CD4-positive, alpha-beta T cell treated with Interleukin-6 at 100 ng/mL for 8 hours (primary cell): ENCODE measurements at places on chromosomes 12 and 14.

DNA sequence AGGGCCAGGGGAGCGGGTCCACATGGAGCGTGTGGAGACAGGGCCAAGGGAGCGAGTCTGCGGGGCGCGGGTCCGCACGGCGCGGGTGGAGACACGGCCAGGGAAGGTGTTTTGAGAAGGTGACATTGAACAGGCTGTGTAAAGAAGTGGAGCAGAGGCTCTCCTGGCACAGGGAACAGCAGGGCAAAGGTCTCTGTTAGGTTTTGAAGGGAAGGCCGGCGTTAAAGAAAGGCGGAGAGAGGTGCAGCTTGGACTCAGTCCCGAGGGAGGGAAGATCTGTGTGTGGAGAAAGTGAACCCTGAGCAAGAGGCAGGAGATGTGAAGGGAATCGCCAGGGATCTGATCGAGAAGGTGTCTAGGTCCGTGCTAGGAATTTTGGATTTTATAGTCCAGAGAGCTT lies 1.8 kb downstream of the PXMP2 start:
- no peak for DNase-seq

DNA sequence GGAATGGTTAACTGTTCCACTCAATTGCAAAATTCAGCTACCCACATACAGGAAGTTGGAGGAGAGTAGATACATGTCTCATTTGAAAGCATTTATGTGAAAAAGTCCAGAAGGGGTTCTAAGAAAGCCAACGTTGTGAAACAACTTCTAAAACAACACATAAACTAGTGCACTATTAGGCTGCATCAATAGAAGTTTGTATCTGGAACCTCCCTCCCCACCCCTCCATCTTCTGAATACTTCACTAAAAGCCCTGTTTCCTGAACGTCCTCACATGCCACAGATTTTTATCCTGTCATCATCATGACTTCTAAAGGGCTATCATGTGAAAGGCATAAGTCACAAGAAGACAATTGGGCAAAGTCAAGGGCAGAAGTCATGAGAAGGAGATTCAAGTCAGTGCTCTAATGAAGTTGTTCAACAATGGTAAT lies 5.5 kb downstream of the KRT79 start:
- no peak for DNase-seq

DNA sequence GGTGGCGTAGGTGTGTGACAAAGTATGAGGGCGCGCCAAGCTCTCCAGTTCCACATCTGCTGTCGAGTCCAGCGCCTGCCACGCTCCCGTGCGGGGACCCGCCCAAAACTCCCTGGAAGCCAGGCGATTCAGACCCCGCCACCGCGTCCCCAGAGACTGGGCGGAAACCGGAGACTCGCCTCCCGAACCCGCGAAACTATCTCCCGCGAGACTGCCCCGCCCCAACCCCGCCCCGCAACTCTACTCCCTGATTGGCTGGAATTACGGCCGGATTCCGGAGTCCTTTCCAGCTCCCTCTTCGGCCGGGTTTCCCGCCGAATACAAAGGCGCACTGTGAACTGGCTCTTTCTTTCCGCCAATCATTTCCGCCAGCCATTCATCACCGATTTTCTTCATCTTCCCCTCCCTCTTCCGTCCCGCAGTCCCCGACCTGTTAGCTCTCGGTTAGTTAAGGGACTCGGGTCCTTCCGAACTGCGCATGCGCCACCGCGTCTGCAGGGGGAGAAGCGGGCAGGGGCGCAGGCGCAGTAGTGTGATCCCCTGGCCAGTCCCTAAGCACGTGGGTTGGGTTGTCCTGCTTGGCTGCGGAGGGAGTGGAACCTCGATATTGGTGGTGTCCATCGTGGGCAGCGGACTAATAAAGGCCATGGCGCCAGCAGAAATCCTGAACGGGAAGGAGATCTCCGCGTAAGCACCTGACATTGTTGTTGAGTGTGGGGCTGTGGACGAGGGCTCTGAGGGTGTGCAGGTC lies at the start of gene MTHFD1:
MTHFD1 (plus strand) TSS at position 572 of the 751 bp plus-strand sequence; CDS start at position 647, 75 bp downstream.
- peak; percentile 97 for DNase-seq

GRCh38 chr14:83255727-83256090 lies 1722.1 kb upstream of the SEL1L start:
- DNase-seq, result no peak

DNA sequence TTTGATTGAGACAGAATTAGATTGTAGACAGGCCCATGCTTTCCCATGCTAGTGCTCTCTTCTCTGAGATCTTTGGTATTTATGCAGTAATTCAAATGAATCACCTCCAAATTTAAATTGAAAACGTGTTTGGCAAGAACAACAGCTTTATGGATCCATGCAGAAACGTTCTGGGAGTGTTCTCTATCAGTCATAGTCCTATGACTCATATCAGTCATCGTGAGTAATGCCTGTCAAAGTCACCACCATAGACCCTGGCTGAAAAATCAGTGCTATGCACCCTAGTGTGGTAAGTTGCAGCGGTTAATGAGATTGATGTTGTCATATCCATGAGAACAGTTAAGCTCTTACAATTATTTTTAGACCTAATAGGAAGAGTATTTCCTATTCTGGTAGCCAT lies 90.1 kb upstream of the FOXG1 start:
- DNase-seq, result no peak

GRCh38 chr14:104609666-104610065 lies 5.1 kb upstream of the TMEM179 start:
- no peak for DNase-seq

GRCh38 chr12:47808050-47808449 lies 11.7 kb downstream of the HDAC7 start:
- peak; percentile 83 for DNase-seq

GRCh38 chr12:124448241-124448954 lies 119.0 kb downstream of the NCOR2 start:
- DNase-seq, result no peak

GRCh38 chr12:68042212-68042699 lies 53.0 kb downstream of the IFNG-AS1 start:
- no peak for DNase-seq

DNA sequence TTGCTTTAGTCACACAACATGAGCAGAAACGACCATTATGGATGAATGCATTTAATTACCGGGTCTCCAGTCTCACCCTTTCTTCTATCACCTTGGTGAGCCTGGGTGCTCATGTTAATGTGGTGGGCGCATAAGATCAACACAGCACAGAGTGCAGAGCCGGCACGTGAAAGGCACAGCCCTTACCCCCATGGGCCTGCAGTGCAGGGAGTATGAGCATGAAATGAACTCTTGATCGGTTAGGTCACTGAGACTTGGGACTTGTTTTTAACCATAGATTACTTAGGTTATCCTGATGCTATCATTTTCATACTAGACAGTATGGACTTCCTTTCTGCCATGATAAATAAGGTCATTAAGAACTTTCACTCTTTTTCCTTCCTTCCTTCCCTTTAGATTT lies 156.8 kb downstream of the CRADD start:
- no peak for DNase-seq

- DNase-seq, result no peak
Measured at GRCh38 chr12:105240228-105240627, 4.3 kb upstream of the APPL2 start.

- no peak for DNase-seq
Measured at GRCh38 chr12:4518106-4518728, 20.5 kb upstream of the RAD51AP1 start.

- DNase-seq, result no peak
Measured at GRCh38 chr12:50728417-50728816, 35.5 kb upstream of the ATF1 start.

- DNase-seq, result no peak
Measured at GRCh38 chr12:26266881-26267280, 71.5 kb downstream of the SSPN start.

GRCh38 chr14:63276492-63277342 lies 42.0 kb downstream of the GPHB5 start:
- DNase-seq, result no peak

DNA sequence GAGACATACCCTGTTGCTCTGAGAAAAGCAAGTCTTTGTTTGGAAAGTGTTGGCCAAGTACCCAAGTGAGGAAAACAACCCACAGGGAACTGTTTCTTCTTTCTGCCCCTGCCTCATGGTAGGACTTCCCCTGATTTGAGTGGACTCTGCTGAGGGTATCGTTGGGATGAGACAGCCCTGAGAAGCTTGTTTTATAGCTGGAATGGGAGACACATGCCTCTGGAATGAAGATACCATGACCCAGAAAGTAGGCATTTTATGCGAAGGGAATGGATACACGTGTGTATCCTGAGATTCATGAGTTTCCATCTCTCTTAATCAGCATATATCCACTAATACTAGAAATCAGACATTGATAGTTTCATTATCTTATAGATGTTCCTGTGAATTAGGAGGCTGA lies 382.3 kb downstream of the ATP23 start:
- no peak for DNase-seq

DNA sequence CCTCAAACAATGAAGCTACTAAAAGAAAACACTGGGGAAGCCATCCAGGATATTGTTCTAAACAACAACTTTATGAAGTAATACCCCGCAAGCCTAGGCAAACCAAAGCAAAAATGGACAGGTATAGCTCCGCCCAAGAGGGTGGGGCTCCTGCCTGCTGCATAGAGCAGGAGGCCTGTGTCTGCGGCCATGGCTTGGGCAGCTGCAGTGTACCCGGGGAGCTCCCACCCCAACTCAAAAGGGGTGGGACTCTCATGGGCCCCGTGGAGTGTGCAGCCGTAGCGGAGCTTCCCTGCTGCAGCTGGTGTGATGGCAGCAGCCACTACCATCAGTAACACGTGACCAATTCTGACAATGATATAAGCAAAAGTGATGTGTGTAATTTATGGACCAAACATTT lies 264.2 kb upstream of the KITLG start:
- no peak for DNase-seq
